ENCODE measurements at places on chromosomes 2 and 18.

- DNase-seq: no peak
Observed at GRCh38 chr2:1591978-1592907, 152.1 kb downstream of the PXDN start.

GRCh38 chr2:58156780-58157179, 84.3 kb downstream of the FANCL start:
- no peak for DNase-seq

DNA sequence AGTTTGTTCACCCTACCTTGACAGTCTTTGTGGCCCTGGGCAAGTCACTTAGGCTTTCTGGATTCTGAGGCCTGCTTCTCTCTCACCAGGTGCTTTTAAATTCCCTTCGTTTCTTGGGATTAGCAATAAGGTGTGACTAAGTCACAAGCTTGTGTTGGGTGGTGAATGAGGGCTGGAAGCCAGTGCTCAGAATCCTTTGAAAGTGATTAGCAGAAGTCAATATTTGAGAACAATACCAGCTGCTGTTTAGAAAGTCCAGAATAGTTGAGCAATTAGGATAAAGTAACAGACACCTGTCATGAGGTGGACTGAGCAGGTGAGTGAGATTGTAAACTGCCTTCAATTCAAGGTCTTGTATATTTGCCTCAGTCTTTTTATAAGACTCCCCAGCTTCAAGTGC, 19.3 kb upstream of the MGAT5 start:
- no peak for DNase-seq

- no peak for DNase-seq
Observed at GRCh38 chr18:24995056-24995455, 356.9 kb downstream of the ZNF521 start.

DNA sequence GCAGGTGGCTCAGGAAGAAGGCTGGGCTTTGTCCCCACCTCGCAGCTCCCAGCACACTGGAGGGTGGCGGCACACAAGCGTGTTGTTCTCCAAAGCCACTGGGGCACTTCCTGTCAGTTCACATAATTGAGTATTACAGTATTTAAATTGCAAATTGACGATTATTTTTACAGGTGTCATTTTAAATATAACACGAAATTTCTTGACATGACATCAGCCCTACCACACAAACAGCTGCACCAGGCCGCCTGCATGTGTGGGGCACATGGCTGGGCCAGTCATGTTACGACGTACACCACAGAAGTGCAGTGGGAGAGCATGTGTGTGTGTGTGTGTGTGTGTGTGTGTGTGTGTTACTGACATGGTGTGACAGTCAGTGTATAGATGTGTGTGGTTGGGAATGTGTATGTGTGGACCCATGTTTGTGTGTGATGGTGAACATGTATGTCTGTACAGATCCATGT, 155.6 kb downstream of the TTC32 start:
- DNase-seq: no peak

DNA sequence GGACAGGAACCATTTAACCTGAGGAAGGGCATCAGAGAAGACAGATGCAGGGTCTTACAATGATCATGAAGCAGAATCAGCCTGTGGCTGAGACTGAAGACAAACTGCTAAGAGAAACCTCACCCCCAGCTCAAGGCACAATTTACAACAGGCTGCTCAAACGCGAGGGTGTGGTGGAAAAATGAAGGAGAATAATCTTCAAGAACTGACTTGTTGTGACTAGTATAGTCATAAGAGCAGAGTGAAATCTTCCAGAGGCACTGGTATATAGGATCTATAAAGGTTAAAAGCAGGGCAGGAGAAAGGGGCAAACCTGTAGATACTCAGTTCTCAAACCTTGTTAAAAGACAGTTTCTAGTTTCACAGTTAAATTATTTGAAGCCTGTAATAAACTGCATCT, 1155.8 kb upstream of the TMEFF2 start:
- DNase-seq: no peak

DNA sequence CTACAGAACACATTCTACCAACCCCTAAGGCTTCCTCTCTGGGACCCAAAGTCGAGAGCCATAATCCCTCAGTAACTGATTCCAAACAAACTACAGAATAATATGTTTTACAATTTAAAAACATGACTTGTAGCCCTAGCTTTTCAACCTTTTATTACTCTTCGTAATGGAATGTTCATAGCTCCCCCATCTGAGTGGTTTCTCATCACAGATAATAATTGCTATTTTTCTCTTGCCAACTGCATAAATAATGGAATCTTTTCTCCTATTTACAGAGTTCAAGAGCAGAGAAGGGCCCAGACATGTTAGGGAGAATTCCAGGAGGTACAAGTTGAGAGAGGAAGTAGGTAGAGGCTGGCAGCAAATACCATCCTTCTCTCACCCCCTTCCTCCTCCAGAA, 59.9 kb upstream of the CERS6 start:
- DNase-seq: no peak

DNA sequence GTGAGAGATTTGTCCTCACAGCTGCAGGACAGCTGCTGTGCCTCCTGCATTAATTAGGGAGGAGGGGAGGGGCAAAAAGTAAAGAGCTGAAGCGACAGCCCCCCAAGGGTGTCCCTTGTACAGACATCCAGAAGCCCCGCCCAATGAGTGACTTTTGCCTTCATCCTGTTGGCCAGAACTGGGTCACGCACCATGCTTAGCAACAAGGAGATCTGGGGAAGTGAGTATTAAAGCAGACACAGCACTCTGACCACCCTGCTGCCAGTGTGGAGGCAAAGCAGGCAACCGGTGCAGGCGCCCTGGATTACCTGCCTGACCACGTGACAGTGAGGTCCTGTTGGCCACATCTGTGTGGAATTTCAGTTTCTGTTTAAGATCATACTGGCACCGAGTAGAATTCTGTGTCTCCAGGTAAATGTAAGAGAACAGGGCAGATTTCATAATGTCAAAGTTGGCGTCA, 21.5 kb upstream of the BIN1 start:
- no peak for DNase-seq

DNA sequence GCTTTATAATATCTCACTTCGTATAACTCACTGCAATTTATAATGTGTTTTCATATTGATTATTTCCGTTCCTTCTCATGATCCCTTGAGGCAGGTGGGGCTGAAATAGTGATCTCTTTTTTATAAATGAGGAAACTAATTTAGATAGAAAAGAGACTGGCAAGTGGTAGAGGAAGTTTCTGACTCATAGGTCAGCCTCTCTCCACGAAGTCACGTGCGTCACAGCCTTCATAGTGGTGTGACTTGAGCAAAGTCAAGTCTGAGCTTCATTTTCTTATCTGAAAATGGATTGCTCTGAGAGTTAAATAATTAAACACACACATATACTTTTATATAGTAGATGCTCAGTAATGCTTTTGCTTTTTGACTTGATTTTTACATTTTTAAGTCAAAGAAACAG, 19.9 kb downstream of the ABCG5 start:
- no peak for DNase-seq

DNA sequence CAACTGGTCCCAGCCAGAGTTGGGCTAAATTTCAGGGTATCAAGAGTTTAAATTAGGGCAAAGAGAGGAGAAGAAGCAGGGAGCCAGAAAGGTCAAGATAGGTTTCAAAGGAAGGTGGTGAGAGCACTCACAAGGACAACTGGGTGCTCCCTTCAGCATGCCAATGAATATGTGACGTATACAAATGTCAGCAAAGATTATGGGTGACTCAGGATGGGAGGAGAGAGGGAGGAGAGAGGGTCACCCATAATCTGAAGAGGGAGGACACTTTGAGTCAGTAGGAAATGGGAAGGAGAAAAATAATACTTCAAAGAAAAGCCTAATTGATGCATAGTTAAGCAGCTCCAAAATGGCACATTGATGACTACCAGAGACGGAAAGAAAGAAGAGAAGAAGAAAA, 53.1 kb upstream of the ABCA12 start:
- no peak for DNase-seq

DNA sequence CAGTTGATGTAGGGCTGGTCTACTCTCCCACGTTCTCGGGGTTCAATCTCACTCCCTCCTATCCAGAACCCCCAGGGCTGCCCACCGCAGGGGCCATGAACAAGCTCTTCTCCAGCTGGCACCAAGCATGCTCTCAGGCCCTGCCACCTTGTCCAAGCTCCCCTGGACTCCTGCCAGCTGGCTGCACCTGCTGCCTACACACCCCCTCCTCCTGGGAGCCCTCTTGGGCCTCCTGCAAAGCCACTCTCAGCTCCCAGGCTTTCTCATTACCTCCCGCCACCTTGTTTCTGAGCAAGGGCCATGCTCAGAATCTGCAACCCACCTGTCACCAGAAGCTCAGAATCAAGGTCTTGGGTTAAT, 56.0 kb downstream of the HDAC4 start:
- DNase-seq: no peak

- no peak for DNase-seq
Observed at GRCh38 chr2:8169443-8169842, 512.4 kb upstream of the ID2 start.

- DNase-seq: no peak
Observed at GRCh38 chr2:96964221-96964905, 22.0 kb downstream of the FAM178B start.

GRCh38 chr2:11775384-11775783, 29.0 kb downstream of the LPIN1 start:
- DNase-seq: no peak

GRCh38 chr2:241859436-241860183, 916 bp upstream of the PDCD1 start:
- no peak for DNase-seq

GRCh38 chr2:98359986-98360385, 13.7 kb downstream of the CNGA3 start:
- no peak for DNase-seq

- DNase-seq: no peak
Observed at GRCh38 chr2:220162320-220162719, 534.9 kb downstream of the SLC4A3 start.
